ENCODE measurements at places on chromosomes 16 and 17.

DNA sequence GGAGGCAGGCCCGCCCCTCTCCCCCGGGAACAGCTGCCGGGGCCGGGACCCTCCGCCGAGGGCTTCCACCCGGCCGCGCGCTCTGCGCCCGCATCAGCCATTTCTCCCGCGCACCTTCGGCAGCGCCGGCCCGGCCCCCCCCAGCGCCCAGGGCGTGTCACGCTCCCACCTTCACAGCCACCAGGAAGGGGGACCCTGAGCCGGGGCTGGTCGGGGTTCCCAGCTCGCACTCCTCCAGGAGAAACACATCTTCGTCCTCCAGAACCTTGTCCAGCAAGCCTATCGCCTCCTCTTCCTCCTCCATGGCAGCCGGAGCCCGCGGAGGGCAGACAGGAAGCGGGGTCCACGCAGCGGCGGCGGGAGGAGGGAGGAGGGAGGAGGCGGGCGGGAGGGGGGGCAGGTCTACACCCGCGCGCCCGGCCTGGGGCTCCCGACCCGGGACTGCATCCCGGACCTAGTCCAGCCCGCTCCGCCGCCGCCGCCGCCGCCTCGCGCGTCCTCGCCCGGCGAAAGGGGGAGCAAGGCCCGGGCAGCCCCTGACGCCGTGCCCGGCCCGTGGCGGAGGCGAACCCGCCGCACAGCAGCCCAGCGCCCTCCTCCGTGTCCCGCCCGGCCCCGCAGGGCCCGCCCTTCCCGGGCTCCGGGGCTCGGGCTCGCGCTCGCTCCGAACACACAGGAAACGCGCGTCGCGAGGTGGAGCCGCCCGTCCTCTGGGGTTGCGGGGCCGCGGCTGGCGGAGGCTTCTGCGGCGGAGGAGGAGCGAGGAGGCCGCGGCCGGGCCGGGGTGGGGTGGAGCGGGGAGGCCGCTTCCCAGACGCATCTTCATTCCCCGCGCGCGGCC is 70.8 kb downstream of the ABR start:
- DNase-seq = no peak

DNA sequence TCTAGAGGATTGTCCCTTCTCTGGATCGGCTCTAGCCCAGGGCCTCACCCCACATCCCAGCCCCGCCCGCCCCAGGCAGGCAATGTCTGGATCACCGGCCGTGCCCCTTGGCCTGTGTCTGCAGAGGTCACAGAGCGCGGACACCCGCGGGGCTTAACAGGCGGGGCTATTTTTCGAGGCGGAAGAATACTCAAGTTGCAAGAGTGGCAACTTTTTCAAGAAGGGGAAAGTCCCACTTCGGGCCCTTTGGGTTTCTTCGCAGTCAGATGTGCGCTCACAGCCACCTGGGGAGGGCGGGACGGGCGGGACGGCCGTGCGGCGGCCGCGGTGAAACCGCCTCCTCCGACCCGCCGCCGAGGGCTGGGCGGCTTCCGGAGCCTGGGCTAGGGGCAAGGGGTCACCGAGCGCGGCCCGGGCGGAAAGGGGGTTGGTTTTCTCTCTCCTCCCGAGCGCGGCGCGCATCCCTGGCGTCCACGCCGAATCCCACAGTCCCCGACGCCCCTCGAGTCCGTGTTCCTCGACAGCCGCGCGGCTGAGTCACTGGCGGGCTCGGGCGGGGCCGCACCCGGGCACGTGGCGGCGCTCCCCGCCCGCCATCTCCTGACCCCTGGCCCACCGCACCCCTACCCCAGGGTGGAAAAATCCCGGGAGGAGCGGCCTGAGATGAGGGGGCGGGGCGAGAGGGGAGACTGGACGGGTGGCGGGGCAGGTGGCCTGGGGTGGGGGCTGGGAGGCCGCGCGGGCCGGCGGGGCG is 1.2 kb upstream of the PFN1 start:
- DNase-seq = no peak

GRCh38 chr17:35432176-35433074 is at the start of gene SLFN12:
TSS of gene SLFN12 (minus strand) at chr17:35432500. CDS start at chr17:35423028, 9,472 bp downstream.
- DNase-seq = peak; percentile 91

GRCh38 chr16:2828876-2829430 is 1.1 kb upstream of the ZG16B start:
- DNase-seq = no peak

DNA sequence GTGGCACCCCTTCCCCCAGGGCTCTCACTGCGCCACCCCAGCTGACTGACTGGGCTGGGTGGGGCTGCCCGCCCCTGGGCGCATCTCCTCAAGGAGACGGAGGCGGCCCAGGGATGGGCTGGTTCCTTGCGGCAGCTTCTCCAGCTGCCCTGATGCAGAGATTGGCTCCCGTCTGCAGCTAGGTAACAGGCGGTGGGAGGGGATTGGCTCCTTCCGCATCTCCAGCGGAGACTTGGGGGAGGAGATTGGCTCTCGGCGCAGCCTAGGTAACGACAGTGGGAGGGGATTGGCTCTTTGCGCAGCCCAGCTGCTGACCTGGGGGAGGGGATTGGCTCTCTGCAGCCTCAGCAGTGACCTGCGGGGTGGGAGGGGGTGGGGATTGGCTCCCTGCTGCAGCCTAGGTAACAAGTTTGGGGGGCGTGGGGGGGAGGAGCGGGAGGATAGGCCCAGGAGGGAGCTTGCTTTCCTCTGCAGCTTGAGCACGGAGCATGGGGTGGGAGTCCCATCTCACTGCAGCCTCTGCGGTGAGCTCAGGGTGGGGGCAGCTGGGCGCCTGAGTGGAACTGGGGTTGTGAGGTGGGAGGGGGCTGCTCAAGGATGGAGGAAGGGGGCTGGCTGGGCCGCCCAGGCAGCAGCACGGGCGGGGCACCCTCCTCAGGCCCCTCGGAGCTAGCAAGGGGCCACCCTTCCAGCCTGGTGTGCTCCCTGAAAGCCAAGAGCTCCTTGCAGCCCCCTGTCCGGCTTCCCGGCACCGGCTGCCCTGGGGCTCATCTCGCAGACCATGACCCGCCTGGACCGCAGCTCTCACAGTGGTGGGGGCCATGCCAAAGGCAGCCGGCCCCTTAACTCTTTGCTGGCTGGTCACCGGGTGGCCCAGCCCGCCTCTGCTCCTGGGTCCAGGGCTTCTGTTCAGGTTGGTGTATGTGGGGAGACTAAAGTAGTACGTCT is 6.4 kb downstream of the NFE2L1 start:
- DNase-seq = peak; percentile 98

DNA sequence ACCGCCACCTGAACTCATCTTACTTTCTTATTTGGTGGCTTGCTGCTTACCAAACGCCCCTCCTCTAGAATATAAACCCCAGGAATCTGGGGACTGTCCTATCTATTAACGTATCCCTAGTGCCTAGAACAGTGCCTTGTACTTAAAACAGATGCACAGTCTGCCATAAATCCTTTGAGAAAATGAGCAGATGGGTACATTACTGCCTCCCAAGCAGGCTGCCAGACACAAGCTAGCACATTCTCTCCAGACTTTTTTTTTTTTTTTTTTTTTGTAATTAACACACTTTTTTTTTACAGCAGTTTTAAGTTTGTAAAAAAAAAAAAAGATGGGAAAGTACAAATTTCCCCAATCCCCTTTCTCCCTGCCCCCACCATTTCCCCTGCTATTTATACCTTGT is 57.3 kb upstream of the RPL38 start:
- no peak for DNase-seq

DNA sequence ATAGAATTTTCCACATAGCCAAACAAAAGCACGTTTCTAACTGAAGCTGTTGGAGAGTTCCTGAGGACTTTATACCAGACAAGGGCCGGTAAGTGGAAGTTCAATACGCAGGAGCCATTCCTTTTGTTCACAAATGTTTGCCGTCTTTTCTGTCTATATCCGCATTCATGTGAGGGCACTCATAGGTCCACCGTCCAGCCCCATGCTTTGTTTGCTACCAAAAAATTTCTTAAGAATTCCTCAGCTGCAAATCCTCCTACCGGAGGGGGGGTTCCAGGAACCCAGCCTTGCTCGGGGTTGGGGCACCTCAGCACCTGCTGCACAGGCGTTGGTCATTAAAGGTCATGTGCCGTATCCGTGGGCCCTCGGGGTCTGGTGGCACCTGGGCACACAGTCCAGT is 276.8 kb downstream of the SEC14L1 start:
- no peak for DNase-seq

- DNase-seq = no peak
Observed at GRCh38 chr17:57487573-57487972, 231.2 kb downstream of the MSI2 start.

GRCh38 chr17:72481572-72481971 is 360.8 kb downstream of the SOX9 start:
- DNase-seq = no peak

GRCh38 chr16:3133844-3134243 is 985 bp upstream of the ZNF213 start:
- DNase-seq = no peak

DNA sequence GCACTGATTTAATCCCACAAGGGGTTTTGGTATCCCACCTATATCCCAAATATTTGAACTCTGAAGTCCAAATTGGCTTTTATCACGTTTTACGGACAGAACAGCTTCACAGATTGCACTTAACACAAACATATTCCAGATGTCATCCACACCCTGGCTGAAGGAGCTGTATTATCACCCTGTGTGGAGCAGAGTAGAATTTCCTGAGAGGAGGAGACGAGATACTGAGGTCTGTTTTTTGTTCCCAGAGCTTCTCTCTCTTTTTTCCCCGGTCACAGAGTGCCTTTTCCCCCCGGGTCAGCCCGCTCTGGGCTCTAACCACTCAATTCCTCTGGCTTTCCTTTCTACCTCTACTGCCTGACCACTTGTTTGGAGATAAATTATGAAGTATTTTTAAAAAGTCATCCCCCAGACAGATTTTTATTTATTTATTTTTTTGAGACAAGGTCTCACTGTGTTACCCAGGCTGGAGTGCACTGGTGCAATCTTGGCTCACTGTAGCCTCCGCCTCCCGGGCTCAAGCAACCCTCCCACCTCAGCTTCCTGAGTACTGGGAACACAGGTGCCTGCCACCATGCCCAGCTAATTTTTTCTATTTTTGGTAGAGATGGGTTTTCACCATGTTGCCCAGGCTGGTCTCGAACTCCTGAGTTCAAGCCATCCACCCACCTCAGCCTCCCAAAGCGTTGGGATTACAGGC is 30.7 kb downstream of the DNAH2 start:
- no peak for DNase-seq

- DNase-seq = no peak
Observed at GRCh38 chr16:14640538-14640937, 7.8 kb downstream of the BFAR start.

Data from iPS DF 19.7 (cell line).